Epithelial cell of esophagus (primary cell): ENCODE measurements at places on chromosomes 2 and 18.
A peak's percentile ranks its signal among the peaks of the same experiment; 100 is the strongest.

- no peak for DNase-seq
These were observed 19.3 kb downstream of the TMEM247 start for GRCh38 chr2:46498681-46499080.

DNA sequence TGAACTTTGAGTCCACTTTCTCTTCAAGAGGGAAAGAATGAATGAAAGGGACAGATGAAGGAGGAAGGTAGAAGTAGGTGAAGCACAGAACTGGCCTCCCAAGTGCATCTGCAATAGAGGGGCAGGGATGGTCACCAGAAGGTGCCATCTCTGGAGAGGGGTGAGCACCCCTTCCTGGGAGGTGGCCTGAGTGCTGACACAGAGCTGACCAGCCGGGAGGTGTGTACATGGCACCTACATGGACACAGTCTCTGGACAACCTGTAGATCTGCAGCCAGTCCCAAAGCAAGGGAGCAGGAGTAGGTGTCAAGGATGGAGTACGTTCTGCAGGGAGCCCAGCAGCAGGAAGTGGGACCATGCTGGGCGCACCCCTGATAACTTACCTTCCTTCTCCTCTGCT is 83.2 kb downstream of the TFCP2L1 start:
- DNase-seq: no peak

DNA sequence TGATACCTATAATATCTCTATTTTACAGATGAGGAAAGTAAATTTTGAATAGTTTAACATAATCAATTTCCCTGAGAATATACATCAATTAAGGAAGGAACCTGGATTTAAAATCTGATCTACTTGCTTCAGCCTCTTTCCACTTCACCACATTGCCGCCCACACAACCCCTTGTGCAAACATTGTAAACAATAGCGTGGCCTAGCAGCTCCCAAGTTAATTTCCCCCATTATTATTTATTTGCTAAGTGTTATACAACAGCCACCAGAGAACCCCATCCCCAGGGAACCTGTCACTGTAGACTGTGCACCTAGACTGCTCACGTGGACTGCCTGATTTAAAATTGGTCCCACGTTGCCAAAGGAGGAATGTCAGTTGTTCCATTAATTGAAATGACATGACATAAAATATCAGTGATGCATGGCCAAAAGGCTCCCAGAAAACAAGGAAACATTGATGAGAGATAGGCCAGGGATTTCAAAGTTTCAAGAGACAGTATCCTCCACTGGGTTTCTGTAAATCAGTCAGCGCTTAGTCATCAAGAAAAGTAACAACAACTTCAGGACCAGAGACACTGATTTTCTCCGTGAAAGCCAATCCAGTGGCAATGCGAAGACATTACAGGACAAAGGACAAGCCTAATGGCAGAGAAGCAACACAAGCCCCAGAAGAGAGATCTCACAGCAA is 41.3 kb downstream of the SCG2 start:
- DNase-seq: peak; percentile 53

DNA sequence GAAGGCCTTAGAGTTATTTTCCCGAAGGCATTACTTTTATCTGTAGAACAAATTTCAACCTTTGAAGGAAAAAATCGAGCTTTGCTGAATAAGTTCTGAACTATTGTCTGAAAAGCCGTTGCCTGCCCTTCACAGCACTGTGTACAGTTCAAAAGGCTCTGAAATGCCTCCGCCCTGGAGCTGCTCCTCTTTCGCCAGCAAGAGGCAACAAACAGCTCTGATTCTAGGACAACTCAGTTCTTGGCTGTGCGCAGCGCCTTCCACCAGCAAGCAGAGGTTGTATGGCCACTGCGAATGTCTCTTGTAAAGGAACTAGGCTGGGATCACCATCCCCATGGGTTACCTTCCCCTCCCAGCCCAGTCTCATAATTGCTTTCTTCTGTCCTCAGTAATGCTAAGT is 308.5 kb downstream of the GBX2 start:
- DNase-seq: no peak

DNA sequence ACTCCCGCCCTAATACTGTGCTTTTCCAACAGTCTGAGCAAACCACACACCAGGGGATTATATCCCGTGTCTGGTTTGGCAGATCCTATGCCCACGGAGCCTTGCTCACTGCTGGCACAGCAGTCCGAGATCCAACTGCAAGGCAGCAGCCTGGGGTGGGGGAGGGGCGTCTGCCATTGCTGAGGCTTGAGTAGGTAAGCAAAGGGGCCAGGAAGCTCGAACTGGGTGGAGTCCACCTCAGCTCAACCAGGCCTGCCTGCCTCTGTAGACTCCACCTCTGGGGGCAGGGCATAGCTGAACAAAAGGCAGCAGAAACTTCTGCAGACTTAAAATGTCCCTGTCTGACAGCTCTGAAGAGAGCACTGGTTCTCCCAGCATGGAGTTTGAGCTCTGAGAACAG is 44.2 kb downstream of the LNPK start:
- DNase-seq: no peak
